ENCODE measurements at places on chromosomes 12 and 14.
A peak's percentile ranks its signal among the peaks of the same experiment; 100 is the strongest.

DNA sequence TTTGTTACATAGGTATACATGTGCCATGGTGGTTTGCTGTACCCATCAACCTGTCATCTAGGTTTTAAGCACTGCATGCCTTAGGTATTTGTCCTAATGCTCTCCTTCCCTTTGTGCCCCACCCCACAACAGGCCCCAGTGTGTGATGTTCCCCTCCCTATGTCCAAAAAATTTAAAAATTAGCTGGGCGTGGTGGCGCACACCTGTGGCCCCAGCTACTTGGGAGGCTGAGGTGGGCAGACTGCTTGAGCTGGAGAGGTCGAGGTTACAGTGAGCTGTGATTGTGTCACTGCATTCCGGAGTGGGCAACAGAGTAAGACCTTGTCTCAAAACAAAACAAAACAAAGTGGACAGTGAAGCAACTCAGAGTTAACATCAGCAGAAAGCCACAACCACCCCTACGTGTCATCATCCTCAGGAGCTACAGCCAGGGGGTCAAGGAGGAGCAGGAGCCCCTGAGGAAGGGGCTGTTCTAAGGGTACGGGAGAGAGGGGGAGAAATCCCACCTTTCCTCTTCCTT, 36.8 kb upstream of the SGPP1 start:
- DNase-seq = no peak

GRCh38 chr12:15088105-15088504, 115.3 kb downstream of the PDE6H start:
- DNase-seq = no peak

GRCh38 chr14:23801766-23802165, 151.8 kb upstream of the DHRS4 start:
- DNase-seq = no peak

DNA sequence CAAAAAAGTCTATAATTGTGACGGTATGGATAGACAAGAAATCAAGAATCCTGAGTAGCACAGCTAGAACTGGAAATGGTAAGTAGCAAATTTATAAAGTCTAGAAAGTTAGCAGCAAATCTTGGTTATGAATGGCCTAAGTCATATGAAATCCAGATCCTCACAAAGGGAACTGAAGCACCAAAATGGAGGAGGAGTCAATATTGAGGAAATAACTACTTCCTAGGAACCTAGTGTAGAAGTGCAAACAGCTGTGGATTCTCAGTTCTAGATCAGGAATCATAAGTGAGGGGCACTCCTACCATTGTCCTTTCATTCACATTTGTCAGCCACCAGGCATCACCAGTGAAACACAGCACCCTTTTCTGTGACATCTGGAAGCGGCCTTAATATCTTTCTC, 202.2 kb upstream of the DCN start:
- no peak for DNase-seq

DNA sequence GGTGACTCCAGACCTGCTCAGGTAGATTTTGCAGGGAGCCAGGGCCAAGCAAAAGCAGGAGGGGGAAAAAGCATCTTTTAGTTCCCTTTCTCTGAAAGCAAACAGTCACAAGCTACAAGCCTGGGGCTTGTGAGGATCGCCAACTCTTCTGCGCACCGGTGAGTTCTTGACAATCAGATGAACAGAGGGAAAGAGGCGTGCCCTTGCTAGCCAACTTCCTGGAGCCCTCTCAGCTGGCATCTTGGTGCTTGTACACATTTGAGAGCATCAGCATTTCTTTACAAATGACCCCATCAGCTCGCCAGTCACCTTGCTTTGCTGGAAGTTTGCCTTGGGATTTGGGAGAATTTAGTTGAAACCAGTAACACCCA, 55.5 kb downstream of the ZNF664 start:
- no peak for DNase-seq

DNA sequence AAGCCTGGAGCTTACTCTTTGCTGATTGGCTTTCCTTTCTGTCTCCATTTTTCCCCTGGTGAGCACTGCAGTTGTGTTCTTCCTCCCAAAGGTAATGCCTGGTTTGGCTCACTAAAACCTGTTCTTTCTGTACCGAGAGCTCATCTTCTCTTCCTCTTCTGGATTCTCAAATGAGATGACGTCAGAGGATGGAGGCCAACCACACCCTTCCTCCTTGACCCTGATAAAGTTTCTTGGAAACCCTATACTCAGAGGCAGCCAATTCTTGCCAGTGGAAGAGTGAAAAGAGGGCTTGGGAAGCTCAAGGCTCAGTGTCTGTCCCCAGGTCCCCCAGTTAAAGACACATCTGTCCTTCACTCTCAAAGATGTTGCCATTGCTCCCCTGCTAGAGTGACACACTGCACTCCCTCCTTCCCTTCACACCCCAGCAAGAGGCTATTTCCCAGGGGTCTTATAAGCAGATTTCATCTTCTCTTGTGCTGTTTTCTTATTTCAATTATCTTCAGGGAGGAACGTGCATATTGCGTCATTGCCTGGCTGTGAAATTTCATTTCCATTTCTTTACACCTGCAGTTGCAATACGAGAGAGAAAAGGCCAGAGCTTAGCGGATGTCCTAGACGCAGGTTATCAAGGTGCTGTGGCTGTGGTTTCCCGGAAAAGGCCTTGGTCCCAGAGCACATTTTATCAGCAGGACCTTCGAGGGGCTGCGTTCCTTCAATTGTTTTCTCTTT, 27.3 kb downstream of the NTF3 start:
- DNase-seq = no peak

DNA sequence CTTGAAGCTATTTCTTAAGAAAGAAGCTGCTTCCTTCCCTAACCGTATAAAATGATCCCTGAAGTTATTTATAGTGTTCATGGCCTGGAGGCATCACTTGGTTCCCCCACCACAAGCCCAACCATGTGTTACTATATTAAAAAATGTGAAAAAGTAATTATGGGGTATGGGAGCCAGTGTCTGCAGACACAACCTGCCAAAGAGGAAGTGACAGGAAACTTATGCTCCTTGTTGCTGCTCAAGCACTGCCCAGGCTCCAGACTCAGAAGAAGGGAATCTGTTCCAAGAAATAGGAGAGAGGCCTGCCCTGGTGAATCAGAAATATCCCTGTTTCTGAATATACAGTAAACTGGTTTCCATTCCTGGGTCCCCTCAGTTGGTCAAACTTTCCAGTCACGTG, 217.2 kb upstream of the BMP4 start:
- no peak for DNase-seq

- no peak for DNase-seq
Observed at GRCh38 chr14:103801459-103801858, 45.9 kb downstream of the PPP1R13B start.

DNA sequence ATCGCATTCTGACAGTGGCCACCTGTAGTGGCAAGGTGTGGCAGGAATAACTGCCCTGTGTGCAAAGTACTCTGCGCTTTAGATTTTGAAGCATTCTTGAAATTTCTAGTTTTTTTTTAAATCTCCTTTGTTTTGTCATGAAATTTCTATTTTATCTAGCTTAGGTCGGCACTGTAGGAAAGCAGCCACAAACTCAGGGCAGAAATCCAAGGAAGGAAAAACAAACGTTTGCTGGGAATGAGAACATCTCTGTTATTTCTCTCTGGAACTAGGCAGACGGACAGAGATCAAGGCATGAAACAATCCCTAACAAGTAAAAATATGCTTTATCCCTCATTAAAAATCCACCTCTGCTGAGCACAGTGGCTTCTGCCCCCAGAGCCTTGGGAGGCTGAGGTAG, 1.3 kb upstream of the NR2C1 start:
- DNase-seq = no peak

GRCh38 chr12:67364228-67364627, 95.1 kb downstream of the CAND1 start:
- no peak for DNase-seq

- DNase-seq = no peak
Observed at GRCh38 chr12:127455347-127456265, 811.4 kb upstream of the TMEM132C start.

GRCh38 chr12:81141217-81141616, 63.3 kb downstream of the ACSS3 start:
- DNase-seq = no peak

- no peak for DNase-seq
Observed at GRCh38 chr14:100617410-100618317, 30.4 kb upstream of the BEGAIN start.

GRCh38 chr12:111775205-111776193, 8.8 kb downstream of the ALDH2 start:
- no peak for DNase-seq

DNA sequence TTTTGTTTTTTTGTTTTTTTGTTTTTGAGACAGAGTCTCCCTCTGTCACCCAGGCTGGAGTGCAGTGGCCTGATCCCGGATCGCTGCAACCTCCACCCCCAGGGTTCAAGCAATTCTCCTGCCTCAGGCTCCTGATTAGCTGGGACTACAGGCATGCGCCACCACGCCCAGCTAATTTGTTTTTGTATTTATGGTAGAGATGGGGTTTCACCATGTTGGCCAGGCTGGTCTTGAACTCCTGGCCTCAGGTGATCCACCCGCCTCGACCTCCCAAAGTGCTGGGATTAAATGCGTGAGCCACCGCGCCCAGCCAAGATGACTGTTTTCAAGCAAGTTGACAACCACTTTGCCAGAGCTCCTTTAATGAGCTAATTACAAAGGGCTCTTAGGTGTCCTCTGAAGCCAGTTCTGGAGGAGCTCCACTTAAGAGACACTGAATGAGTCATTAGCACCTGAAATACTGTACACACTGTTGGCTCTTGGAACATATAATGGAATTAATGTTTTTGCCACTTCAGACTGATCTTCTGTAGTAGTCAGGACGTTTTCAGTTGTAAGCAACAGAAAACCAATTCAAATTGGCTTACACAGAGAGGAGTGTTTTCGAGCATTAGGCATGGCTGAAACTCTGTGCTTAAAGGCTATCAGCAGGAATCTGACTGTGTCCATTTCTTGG, 55.4 kb upstream of the MED13L start:
- no peak for DNase-seq

- no peak for DNase-seq
Observed at GRCh38 chr12:80189241-80189640, 89.9 kb downstream of the OTOGL start.

DNA sequence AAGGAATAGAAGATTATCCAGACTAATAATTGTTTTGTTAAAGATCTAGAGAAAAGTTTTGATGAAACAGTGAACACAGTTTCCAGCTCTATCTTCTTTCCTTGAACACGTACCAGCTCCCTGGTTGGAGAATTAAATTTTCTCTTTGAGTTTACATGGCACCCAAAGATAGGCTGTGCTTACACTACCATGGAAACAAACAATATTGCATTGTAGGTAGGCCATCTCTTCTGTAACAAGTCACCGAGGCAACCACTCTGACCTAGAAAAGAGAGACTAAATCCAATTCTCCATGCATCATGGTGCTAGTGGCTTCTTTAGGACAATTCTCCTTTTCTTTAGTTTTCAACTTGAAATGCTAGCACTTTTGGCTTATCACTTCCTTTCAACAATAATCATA, 9.9 kb downstream of the BMAL2 start:
- DNase-seq = no peak

GRCh38 chr12:124920353-124920935, 6.0 kb upstream of the UBC start:
- DNase-seq = no peak

- DNase-seq = peak; percentile 19
Observed at GRCh38 chr14:23539248-23540140, 12.1 kb downstream of the ZFHX2 start.

DNA sequence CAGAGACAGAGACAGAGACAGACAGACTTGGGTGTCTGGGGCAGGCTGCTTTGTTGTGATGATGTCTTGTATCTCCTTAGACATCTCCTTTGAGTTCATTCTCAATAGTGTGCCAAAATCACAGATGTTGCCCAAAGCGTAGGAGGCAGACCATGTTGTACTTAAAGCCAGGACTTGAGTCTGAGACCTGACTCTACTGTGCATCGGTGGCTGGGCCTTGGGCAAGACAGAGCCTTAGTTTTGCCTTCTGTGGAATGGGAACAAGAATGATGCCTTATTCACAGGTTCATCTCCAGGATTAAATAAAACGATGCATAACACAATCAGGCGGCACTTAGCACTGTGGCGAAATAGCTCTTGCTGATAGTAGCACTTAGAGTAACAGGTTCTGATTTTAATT, 230.3 kb downstream of the AACS start:
- no peak for DNase-seq

DNA sequence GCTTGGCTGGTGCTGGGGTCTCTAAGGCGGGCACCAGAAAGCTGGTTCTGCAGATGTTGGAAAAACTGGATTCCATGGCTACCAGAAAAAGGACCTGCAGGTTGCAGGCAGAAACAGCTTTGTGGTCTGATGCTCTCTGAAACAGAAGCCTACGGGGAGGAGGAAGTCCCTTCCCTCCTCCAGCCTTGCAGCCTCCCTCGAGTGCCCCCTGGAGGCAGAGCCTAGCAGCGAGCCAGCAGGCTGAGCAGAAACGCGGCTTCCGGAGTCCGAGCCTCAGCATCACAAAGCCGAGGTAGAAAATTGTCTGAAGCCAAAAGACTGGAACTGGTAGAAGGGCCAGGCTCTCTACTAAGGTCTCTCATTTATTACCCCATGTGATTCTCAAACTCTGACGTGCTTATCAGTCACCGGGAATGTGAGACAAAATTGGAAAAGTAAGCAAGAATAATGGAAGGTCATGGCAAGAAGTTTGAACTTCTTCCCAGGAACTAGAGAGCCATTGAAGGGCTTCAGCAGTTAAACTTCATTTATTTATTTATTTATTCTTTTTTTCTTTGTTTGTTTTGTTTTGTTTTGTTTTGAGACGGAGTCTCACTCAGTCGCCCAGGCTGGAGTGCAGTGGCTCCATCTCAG, 82.2 kb upstream of the CPSF6 start:
- DNase-seq = peak; percentile 69

- DNase-seq = peak; percentile 33
Observed at GRCh38 chr12:26870491-26871419, 37.8 kb upstream of the ITPR2 start.

DNA sequence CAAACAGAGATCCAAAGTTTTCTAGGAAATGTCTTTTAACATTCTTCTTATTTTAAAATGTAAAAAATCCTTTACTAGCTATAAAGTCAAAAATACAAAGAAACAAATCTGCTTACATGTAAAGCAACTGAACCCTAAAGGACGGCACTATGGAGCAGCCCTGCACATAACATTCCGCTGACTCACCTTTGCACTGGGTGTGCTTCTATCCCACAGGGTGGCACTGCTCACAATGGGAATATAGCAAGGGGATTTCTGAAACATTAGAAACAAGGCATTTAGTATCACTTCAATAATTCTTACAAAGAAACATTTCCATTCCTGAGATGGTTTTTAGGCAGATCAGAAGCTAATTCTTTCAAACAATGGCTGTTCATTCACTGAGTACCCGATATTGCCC, 94.3 kb downstream of the C12orf42 start:
- peak; percentile 7 for DNase-seq

GRCh38 chr12:19369691-19370148, 69.6 kb upstream of the AEBP2 start:
- no peak for DNase-seq

DNA sequence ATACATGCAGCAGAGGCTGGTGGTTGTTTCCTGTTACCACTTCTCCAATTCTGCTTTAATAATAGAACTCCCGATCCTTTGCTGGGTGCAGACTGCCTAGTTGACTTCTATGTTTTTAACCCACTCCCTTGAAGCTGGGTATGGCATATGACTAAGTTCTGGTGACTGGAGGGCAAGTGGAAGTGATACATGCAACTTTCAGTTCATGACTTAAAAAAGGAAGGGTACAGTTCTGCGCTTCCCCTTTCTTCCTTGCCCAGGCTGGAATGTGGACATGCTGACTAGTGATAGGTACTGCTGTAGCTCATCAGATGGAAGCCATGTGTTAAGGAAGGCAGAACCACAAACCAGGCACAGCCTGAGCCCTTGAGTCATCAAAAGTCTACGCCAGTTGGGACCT, 2.4 kb upstream of the A2M start:
- no peak for DNase-seq

GRCh38 chr12:68771223-68771925, 25.4 kb downstream of the SLC35E3 start:
- no peak for DNase-seq
